ENCODE measurements at places on chromosomes 5 and 9. TPM values are rescaled to one million over a fixed set of nuclear protein-coding genes. Genes with fewer than 3 reads are reported as not detected.

QRFP gene
- total RNA-seq, result not detected

TRAF1 gene
- total RNA-seq, result 4.2 TPM

HOMER1 gene
- total RNA-seq, result 26.9 TPM

MARCOL gene
- not detected for total RNA-seq

LPCAT1 gene
- 35.7 TPM for total RNA-seq

TMEM8B gene
- 8.6 TPM for total RNA-seq

KLF4 gene
- 3.2 TPM for total RNA-seq

CLIC3 gene
- total RNA-seq, result 0.39 TPM

- peaks cover 13% of the 10 kb centered on the region for H3K4me1 ChIP-seq
- no peaks in the 10 kb centered on the region for H3K27me3 ChIP-seq
- DNase-seq, result peak; percentile 91
- H3K36me3 ChIP-seq, result peaks cover 4% of the 10 kb centered on the region
Observed at GRCh38 chr9:14687042-14687719, 6.1 kb downstream of the ZDHHC21 start.

DNA sequence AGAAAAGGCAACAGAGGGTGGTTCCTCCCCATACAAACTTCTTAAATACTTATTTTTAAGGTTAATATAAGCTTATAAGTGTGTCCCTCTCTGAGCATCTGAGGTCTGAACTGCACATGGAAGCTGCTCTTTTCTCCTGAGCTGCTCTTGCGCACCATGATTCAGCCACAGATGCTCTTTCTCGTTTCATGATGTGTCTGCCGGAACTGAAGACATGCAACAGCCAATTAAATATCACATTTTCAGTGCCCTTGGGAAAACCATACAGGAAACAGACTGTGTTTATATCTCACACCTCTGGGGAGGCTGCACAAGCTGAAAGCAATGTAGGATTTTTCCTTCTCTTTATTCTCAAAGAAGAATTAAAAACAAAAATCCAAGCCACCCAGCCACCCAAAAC is 96.8 kb upstream of the NREP start:
- no peaks in the 10 kb centered on the region for H3K36me3 ChIP-seq
- DNase-seq, result no peak
- H3K27me3 ChIP-seq, result no peaks in the 10 kb centered on the region

DNA sequence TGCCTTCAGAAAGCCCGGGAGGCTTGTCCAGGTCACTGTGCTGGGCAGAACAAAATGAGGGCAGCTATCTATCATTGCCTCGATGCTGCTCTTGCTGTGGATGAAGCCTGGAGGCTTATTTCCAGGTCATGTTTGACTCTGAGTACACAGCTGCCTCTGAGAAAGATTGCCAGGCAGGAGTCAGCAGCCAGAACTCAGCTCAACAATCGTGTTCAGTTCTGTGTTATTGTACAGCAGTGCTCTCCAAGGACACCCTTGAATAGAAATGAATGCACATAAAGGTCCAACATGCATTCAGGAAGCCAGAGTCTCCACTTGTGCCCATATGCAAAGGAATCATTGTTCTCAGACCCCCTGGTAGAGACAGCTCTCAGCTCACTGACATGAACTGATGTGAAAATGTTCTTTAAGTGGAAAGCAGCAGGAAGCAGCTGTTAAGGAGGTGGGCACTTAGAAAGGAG is 61.7 kb upstream of the ZFR start:
- peaks cover 3% of the 10 kb centered on the region for H3K27me3 ChIP-seq
- no peak overlapping the region for H3K27ac ChIP-seq
- H3K4me1 ChIP-seq, result peaks cover 44% of the 10 kb centered on the region
- H3K36me3 ChIP-seq, result no peaks in the 10 kb centered on the region
- no peak for DNase-seq

GRCh38 chr9:35732185-35732799 is at the start of the genes CREB3 and TLN1:
Gene CREB3 (plus strand): TSS chr9:35732666. CDS start chr9:35732773, 107 bp downstream.
Gene TLN1 (minus strand): TSS chr9:35732195. CDS start chr9:35725694, 6,501 bp downstream.
- H3K4me3 ChIP-seq, result peak within 1 kb of the TSS; percentile 93
- peaks cover 52% of the 10 kb centered on the region for H3K4me1 ChIP-seq
- peaks cover 26% of the 10 kb centered on the region for H3K36me3 ChIP-seq
- H3K27ac ChIP-seq, result peak within 1 kb of the TSS; percentile 92
- H3K27me3 ChIP-seq, result no peaks in the 10 kb centered on the region

- H3K4me3 ChIP-seq, result no peak overlapping the region
- no peaks in the 10 kb centered on the region for H3K4me1 ChIP-seq
- DNase-seq, result peak; percentile 10
Observed at GRCh38 chr5:57937501-57938173, 455.0 kb upstream of the ACTBL2 start.

- H3K4me3 ChIP-seq, result no peak overlapping the region
- no peaks in the 10 kb centered on the region for H3K36me3 ChIP-seq
- no peaks in the 10 kb centered on the region for H3K27me3 ChIP-seq
- H3K27ac ChIP-seq, result no peak overlapping the region
Observed at GRCh38 chr5:97087138-97087537, 55.3 kb downstream of the LIX1 start.

DNA sequence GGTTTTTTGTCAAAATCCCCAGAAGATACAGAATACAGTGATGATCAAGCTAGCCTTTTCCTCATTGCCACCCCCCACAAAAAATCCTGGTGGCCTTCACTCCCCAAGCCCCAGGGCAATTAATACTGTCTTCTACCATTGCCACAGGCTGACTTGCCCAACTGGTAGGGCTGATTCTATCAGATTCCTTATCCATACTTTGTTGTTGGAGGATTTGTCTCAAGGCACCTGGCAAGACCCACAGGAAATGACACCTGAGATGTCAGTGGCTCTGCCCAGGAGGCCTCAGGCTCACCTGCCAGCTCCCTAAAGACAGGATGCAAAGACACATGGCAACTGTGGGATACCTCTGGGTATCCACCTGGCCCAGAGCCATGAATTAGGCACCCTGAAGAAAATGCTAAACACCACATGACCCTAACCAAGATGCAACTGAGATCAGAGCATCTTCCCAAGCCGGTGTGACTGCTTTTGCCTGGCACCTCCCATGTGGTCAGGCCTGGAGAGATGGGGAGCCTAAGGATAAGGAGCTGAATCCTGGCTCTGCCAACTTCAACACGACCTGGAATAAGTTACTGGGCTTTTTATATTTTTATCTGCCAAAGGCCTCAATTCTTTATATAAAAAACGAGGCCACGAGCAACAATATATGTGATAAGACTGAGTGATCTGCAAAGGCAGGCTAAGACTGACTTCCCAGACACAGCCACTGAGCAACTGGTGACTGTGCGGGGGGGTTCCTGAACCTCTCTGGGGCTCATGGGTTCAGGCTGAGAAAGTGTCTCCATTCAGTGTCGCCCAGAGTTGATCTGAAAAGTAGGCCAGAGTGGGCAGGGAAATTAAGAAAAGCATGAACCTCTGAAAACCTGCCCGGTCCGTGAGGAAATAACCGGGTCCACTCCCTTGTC is 944 bp downstream of the ATOX1 start:
- no peaks in the 10 kb centered on the region for H3K27me3 ChIP-seq
- H3K27ac ChIP-seq, result peak overlapping the region; percentile 78
- no peak for DNase-seq
- H3K36me3 ChIP-seq, result peaks cover 3% of the 10 kb centered on the region

- no peak overlapping the region for H3K4me3 ChIP-seq
- no peaks in the 10 kb centered on the region for H3K27me3 ChIP-seq
- no peaks in the 10 kb centered on the region for H3K4me1 ChIP-seq
- DNase-seq, result no peak
Observed at GRCh38 chr5:132027027-132027426, 15.6 kb upstream of the ACSL6 start.

All from astrocyte (in vitro differentiated cells and primary cell).